ENCODE measurements at places on chromosomes 7 and 10.

DNA sequence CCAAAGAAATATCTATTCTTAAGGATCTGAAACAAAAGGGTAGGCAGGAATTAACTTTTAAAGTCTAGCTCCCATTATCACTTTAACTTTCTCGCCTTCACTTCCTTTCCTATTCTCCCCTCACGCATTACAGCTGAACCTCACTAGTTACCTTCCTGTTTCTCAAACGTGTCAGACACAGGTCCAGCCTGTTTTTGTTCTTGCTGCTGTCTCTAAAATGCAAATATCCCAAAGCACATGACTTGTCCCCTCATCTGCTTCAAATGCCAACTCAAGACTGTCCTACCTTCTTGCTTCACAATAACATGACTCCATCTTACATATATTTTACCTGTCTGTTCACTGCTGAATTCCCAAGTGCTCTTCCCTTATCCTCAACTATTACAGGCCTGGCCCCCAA is 17.6 kb downstream of the ZDHHC6 start:
- DNase-seq, result no peak

DNA sequence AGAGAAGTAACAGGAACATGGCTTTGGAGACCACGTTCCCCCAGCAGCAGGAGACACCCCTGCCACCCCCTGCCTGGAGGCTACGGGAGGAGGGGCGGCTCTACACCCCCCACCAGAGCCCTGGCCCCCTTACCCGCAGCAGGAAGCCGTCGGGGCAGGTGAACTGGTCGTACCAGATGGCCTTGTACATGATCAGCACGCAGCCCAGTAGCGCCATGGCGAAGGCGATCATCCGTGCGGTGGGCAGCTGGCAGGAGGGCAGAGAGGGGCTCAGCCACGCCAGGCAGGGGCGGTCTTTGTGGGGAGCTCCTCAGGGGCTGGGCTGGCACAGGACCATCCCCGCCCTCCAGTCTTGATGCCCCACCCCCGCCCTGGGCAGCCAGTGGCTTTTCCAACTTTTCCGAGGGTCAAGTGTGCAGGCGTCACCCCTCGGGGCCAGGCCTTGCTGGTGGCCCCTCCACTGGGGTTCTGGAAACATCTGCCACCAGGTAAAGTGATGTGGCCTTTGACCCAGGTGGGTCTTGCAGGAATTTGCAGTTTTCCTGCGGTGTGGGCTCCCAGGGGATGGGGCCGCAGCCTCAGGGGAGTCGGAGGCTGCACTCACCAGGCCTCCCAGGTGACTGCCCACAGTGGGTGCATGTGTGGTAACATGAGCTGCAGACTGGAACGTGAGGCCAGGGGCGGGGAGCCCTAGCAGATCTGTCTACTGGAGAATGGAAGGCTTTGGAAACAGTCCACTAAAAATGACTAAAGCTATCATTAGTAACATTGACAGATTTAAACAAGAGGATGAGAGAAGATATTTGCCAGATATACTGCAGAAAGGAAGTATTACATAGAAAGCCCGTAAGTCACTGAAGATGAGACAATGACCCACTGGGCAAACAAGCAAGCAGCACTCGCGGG is 9.7 kb downstream of the CALY start:
- no peak for DNase-seq

DNA sequence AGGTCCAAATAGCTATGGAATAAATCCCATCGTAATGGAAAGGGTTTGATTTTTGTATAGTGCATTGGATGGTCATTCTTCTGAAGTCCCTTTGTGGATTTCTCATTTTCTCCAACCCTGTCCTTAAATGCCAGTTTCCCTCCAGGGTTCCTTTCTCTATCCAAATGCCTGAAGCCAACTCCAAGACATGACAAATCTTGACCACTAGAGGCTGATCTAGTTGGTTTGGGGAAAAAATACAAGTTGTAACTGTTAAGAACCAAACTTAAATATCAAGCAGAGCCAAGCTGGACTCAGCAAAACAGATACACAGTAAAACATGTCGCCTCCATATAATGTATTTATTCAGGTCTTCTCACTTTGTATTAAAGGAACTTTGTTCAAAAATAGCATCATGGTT is 28.7 kb downstream of the FRMD4A start:
- no peak for DNase-seq

DNA sequence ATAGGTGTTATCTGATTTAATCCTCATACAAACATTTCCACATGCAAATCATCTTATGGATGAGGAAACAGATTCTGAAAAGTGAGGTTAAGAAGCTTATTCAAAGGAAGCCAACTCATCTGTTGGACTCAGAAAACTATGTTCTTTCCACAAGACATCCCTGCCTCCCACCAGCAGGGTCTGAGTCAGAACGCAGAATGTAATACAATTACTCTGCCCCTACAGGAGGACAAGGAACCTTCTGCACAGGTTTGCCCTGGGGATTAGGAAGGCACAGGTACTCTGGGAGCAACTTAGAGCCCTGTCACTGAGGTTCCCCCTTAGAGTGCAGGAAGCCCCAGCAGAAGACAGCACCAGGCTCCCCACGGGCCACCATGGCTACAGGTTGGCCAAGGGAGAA is 255.7 kb downstream of the TNS3 start:
- no peak for DNase-seq

GRCh38 chr10:58839771-58840170 is 327.1 kb downstream of the BICC1 start:
- no peak for DNase-seq

DNA sequence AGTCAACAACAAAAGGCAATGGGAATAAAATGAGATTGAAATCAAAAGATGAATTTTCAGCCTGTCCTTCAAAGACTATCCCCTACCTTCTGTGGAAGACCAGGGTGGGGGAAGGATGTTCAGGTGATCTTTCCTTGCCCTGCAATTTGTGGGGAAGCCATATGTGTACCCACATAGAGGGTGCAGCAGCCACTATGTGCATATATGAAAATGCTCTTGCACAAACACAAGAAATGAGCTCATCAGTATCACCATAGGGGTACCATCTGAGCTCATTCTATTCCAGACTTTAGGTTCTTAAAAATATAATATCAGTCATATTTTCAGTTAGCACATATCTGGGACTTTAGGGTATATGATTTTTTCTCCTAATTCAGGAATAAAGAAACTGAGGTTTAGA is 17.7 kb downstream of the GIMAP5 start:
- no peak for DNase-seq

DNA sequence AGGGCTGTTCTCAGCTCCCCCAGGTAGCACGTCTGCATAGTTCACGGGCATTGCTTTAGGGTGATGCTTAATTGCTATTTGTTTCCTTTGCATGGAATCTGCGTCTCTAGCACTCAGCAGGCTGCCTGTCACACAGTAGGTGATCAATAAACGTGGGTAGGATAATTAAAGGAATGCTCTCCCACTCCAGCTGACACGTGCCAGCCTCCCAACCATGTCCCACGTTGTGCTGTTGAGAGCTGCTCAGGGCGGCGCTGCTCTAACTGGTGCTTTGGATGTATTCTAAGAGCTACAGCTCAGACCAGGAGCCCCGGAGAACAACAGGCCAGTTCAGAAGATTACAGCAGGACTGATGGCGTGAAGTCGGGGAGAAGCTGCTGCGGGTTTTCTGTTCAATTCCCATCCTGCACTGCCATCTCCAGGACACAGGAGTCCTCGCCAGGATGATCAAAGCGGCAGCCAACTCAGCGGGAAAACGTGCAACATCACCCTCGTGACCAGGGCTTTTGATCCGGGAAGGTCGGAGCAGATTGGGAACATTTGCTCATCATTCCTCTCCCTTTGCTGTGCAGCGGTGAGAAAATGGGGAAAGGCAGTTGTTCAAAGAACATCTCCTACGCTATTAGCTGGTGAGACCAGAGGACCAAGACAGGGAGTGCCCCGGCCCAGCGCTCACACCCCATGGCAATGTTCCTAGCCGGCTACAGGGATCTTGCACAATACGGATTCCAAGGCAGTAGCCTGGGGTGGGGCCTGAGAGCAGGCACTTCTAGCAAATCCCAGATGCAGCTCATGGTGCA is 50.5 kb upstream of the FOXK1 start:
- DNase-seq, result no peak

DNA sequence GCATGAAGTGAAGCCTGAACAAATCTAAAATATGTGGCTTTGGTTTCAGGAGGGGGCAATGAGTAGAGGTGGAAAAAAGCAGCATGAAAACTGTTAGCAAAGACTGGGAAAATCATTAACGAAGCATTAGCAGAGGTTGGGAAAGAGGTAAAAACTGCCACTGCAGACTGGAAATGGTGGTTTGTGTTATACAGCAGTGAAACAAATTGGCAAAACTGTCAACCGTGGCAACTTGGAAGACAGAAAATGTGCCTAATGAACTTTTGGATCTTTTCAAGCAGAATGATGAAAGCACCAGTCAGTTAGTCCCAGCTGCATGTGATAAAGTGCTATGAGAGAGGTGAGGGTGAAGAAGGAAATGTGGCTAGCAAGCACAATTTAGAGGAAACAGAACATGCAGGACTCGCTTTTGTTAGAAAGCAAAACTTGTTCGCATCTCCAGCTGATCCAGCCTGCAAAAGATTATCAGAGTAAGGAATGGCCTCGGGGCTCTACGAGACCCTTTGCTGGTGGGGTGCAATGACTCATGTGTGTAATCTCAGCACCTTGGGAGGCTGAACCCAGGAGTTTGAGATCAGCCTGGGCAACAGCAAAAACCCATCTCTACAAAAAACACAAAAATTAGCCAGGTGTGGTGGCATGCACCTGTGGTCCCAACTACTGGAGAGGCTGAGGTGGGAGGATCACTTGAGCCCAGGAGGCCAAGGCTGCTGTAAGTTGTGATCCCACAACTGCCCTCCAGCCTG is 45.7 kb downstream of the SKIDA1 start:
- DNase-seq, result no peak

- DNase-seq, result no peak
Observed at GRCh38 chr10:50582046-50582445, 41.7 kb downstream of the SGMS1 start.

GRCh38 chr10:46557319-46558121 is 1.1 kb upstream of the GPRIN2 start:
- no peak for DNase-seq

DNA sequence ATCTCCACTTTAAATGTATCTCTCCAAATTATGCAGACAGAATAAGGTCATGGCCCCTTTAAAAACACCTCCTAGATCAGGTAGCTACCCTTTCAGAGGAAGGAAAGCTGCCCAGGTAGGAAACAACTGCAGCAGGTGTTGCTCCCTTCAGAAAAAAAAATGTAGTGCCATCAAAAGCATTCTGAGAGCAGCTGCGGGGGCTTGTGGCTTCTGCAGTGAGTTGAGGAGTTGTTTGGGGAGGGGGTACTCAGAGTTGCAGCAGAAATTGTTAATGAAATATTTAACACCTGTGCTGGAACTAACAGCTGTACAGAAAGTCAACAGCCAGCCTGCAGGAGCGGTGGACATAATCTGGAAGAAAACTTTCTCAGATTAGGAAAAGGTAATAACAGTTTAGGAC is 24.0 kb downstream of the CDHR3 start:
- no peak for DNase-seq

GRCh38 chr7:20279979-20280378 is 50.7 kb upstream of the ITGB8 start:
- DNase-seq, result no peak

DNA sequence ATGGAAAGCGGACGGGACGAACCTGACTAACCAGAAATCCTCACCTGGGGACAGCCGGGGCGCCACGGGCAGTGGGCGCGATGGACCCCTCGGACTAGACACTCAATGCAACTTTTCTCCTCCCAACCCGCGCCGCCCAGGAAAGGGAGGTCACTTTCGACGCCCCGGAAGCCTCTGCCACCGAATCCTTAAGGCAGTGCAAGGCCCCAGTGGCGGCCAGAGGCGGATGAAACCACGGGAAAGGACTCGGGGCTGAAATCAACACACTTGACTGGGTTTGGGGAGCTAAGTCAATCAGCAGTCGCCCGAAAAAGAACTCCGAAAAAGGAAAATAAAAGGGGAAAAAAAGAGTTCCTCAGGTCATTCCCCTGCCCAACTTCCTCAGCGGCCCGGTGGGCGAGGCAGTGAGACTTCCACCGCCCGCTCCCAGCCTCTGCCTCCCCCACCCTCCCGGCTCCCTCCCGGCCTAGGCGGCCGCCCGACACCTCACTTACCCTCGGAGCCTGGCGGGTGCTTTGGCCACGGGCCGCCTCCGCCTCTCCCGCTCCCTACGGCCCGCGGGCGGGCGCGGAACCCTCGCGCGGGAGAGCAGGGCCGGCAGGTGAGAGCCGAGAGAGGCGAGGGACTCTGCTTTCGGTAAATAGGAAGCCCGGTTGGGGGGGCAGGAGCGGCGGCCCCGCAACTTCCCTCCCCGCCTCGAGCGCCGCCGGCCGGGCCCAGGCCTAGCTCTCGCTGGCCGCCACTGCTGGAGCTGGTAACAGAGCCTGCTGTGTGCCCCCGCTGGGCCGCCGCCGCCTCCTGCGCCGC is 518 bp downstream of the WAPL start:
- no peak for DNase-seq

DNA sequence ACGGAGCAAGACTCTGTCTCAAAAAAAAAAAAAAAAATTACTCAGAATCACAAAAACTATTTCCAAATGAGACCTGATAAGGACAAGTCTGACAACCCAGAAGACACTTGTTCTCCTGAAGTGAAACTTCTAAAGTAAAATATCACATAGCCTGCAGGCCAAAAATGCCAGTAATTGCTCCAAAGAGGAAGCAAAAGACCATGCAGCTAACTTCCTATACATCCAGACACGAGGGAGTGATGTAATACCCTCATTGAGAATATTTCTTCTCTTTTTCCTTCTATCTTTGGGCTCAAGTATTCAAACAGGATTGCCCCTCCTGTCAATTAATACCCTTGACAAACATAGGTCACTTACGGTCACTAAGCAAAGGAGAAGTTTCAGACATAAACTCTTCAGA is 31.2 kb downstream of the ARMH3 start:
- DNase-seq, result no peak

GRCh38 chr7:119943942-119944600 is 328.9 kb upstream of the KCND2 start:
- no peak for DNase-seq

GRCh38 chr7:2279896-2280295 is 34.3 kb downstream of the SNX8 start:
- no peak for DNase-seq

- DNase-seq, result no peak
Observed at GRCh38 chr7:6571160-6571779, 6.0 kb upstream of the ZDHHC4 start.

DNA sequence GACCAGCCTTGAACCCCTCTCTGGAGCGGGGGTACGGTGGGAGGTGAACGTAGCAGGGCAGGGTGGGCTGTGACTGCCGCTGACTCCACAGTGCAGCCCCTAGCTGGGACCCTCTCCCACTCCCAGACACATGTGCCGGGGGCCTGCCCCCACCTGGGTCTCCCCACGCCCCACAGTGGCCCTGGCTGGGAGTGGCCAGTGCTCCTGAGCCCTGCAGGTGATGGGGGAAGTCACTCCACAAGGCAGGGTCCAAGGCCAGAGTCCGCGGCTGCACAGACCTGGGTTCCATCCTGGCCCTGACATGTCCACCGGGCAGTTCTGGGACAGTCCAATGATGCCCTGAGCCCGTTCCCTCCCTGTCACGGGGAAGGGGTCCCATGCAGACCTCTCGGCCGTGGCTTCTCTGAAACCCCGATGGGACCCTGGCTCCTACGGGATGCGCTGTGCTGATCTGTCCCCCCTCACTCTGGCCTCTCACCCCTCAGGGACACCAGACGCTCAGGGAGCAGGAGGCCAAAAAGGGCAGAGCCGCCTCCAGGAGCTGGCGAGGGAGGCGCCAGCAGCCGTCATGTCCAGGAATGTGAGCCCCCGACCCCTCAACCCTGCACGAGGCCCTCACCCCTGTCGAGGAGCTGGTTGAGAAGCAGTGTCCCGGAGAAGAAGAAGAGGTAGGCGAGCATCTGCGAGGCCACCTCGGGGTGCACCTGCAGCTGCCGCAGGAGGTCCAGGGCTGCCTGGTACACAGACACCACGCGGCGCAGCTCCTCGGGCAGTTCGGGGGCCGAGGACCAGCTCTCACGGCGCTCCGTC is 40.4 kb downstream of the AP5Z1 start:
- no peak for DNase-seq

- no peak for DNase-seq
Observed at GRCh38 chr10:84244651-84245270, at the start of gene RGR. Gene RGR (plus strand): TSS chr10:84245053. CDS start chr10:84245091, 38 bp downstream.
